Omental fat pad (tissue), 4 donors: ENCODE measurements at places on chromosomes 12 and 14.

DNA sequence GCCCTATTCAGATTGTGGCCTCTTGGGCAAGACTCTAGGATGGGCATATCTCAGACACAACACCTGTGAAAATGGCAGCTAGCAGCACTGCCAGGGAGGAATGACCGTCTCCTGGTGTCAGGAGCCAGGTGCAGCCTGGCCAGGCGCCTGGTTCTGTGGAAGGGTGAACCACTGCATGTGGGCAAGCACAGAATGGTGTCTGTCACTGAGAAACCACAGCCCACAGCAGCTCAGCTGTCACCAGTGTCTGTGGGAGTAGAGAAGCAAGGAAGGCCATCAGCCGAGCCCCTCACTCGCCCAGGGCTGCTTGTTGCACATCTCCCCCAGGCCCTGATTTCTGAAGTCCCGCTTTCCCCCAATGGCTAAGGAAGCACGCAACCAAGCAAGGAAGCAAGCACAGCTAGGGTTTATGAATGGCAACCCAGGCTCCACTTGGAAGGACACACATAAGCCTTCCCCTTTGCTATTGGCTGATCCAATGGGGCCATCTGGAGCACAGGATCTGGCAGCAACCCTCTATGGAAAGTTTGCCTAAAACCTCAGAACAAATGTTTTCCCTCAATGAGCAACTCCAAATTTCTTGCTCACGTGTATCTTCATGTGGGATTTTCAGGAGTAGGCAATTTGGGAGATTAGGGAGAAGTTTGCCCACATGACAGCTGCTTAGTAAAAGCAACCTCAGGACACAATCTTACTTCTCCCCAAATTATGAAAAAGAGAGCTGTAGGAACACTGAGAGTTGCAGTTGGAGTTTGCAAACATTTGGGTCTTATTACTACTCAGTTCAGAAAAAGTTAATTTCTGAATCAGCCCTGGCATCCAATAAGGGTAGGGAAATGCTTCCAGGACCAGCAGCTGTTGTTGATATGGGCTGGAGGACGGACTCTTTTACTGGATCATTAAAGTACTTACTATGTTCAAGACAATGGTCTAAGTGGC, 44.7 kb downstream of the GPHB5 start:
- no peak for DNase-seq

GRCh38 chr12:138898-139534, 72.4 kb downstream of the IQSEC3 start:
- DNase-seq = no peak

GRCh38 chr14:22502007-22502406, 87.0 kb downstream of the DAD1 start:
- no peak for DNase-seq

GRCh38 chr12:127275416-127275815, 991.6 kb upstream of the TMEM132C start:
- DNase-seq = no peak

DNA sequence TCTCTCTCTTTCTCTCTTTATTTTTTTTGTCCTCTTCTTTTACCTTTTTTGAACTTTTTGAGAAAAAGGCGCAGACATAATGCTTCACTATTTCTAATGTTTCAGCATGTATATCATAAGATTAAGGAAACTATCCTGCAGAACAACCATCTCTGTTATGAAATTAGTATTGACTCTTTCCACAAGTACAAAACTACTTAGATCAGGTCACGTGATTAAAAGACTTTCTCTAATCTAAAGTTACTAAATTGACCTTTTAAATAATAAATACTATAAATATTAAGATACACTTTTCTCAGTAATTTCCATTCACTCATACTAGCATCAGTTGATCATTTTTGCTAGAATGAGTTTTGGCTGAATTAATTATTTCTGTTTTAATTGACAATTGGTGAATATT, 844.5 kb upstream of the LRFN5 start:
- no peak for DNase-seq

DNA sequence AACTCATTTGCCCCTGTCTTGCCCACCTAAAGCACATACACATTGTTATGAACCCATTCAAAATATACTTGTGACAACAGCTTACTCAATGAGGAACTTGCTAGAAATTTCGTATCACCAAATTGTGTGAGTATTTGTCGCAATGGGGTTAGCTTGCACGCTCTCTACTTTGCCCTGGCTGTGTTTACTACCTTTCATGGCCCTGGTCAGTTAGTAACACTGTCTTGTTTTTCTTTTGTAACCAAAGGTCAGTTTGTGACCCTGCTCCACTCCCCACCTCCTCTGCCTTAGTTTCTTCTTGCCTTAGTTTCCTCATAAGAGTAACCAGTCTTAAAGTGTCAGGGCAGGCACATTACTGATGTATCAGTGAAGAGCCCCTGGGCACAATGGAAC, 205.8 kb upstream of the EEA1 start:
- DNase-seq = no peak

DNA sequence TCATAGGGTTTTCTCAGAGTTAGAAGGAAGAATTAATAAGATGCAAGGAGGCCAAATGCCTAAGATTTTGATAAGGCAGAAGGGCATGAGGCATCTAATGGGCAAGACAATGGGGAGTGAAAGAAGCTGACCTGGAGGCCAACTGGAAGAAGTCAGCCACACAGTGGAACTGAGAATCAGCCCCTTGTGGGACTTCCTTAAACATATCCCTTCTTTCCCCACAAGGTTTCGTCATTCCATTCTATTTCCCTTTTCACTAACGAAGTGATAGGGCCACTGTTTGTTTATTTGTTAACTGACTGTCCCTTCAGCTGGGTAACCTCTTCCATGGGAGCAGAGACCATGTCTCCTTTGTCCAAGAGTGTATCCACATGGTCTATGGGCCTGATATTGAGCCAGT, 86.2 kb downstream of the HELB start:
- DNase-seq = no peak

DNA sequence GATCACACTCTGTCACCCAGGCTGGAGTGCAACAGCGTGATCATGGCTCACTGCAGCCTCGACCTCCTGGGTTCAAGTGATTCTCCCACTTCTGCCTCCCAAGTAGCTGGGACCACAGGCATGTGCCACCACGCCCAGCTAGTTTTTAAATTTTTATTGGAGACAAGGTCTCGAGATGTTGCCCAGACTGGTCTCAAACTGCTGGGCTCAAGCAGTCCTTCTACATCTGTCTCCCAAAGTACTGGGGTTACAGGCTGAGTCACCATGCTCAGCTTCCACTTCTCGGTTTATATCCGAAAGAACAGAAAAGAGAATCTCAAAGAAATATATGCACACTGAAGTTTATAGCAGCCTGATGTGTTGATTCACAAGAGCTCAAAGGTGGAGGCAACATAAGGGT, 107.5 kb downstream of the SCARB1 start:
- no peak for DNase-seq

- no peak for DNase-seq
Measured at GRCh38 chr12:2355198-2355597, 302.4 kb downstream of the CACNA1C start.

GRCh38 chr14:69643430-69644200, 32.2 kb downstream of the SUSD6 start:
- peak; percentile 64 for DNase-seq

DNA sequence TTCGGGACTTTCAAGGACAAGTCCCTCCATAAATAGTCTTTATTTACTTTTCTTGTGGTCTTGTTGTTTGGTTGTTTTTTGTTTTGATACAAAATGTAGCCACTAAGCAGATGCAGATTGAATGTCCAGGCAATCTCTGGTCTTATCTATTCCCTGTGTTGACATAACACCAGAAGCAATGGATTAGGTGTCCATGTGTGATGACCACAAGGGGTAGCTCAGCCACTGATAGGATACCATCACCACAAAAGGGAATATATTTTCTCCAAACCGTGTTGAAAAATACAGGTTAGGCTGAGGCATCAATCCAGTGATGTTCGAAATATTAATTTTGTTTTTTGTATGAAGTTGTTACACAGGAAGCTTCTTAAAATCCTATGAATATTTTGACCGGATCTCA, 196.3 kb downstream of the EPS8 start:
- DNase-seq = no peak

- no peak for DNase-seq
Measured at GRCh38 chr14:97107760-97108159, 310.6 kb downstream of the VRK1 start.

GRCh38 chr12:100798286-100799160, 3.9 kb downstream of the ANO4 start:
- DNase-seq = no peak
